ENCODE measurements at places on chromosomes 6 and 20.

GRCh38 chr6:125906158-125906998 is 50.2 kb upstream of the HINT3 start:
- DNase-seq, result no peak

- DNase-seq, result no peak
Observed at GRCh38 chr6:48996461-48997119, 466.5 kb downstream of the MMUT start.

- DNase-seq, result no peak
Observed at GRCh38 chr20:40775561-40776146, 86.6 kb upstream of the MAFB start.

DNA sequence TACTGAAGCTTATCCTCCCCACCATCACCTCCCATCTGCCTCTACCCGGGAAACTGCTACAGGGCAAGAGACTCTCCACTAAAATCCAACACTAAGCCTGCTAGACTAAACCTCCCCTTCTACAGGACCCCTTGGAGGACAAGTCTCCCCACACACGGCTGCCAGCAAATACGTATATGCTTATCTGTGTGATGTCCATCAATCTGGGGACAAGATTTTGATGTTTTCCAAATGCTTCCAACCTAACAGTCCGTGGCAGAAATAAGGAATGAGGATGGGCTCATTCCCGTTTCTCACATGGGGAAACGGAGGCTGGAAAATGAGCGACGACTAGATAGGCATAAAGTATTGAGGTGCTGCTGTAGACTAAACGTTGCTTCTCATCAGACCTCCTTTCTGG is 1.8 kb downstream of the KCNK5 start:
- no peak for DNase-seq

- no peak for DNase-seq
Observed at GRCh38 chr20:50328996-50329898, 138.6 kb downstream of the CEBPB start.

- DNase-seq, result peak; percentile 34
Observed at GRCh38 chr20:57388953-57389694, 2.1 kb upstream of the RBM38 start.

DNA sequence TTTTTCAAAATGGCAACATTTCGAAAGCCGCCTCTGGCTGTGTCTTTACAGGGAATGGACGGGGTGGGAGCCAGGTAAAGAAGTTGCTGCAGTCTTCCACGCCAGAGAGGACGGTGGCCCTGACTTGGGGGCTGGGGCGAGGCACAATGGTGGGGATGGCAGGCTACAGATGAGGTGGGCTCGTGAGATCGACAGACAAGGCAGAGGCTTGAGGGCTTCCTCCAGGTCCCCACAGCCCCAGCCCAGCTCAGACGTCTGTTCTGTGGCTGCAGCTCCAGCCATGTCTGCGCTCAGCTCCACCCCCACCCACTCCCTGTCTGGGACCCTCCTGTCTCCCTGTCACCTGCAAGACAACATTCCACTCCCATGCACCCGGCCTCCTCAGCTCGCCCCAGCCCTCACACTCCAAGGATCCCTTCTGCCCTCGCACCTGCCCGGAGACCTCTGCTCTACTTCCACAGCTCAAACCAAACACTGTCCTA is 7.4 kb upstream of the C20orf144 start:
- DNase-seq, result no peak

GRCh38 chr6:78861509-78861908 is 5.8 kb upstream of the IRAK1BP1 start:
- no peak for DNase-seq

DNA sequence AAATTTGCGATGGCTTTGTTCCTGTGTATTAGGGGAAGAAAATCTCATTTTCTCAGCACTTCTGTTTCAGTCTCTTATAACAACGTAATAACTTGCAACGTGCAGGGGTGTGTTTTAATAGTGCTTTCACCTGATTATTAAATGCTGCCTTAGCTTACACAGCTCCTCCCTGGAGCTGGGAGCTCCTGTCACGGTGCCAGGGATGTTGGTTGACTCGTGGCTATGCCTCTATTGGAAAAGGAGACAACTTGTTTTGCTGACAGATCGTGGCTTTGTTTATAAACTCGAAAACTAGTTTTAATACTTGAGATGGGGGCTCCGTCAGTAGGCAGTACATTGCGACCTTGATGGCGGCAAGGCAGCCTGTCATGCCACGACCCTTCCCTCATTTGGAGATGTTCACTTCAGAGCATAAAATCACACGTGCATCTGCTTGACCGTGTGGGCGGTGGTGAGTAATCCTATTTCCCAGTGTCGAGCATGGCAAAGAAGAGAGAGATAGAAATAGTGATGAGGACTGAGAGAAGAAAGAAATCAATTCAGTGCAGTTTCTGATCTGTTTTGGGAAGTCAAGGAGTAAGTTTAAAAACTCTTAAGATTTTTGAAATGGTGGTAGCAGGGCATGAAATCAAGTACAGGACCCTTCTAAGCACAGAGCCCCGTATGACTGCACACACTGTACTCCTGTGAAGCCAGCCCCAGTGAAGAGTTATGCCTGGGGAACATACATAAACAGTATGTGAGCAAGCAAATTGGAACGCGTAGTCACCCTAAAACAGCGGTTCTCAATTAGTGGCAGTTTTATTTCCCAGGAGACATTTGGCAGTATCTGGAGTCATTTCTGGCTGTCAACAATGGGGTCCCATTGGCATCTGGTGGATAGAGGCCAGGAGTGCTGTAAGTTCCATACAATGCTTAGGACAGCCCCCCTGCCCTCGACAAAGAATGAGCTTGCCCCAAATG is 147.2 kb downstream of the DOK5 start:
- DNase-seq, result no peak

DNA sequence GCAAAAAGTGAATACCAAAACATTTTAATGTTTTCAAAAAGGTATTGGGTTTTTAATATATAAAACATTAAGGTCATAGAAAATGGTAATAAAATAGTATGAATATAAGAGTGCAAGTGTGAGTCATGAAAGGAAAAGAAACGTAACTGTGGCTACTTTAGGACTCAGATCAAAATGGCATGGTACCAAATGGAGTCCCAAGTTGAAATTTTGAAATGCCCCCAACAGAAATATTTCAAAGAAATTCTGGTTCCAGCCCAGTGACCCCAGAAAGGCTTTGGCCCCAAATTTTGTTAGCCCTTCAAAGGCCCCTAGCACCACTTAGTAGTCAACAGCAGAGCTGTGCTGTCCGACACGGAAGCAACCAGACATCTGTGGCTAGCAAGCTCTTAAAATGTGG is 6.0 kb downstream of the COL12A1 start:
- DNase-seq, result no peak

- no peak for DNase-seq
Observed at GRCh38 chr20:46914789-46915379, 20.2 kb downstream of the EYA2 start.

GRCh38 chr6:16932920-16933319 is 168.9 kb upstream of the STMND1 start:
- no peak for DNase-seq

GRCh38 chr20:20731945-20732296 is 19.5 kb upstream of the RALGAPA2 start:
- DNase-seq, result no peak

DNA sequence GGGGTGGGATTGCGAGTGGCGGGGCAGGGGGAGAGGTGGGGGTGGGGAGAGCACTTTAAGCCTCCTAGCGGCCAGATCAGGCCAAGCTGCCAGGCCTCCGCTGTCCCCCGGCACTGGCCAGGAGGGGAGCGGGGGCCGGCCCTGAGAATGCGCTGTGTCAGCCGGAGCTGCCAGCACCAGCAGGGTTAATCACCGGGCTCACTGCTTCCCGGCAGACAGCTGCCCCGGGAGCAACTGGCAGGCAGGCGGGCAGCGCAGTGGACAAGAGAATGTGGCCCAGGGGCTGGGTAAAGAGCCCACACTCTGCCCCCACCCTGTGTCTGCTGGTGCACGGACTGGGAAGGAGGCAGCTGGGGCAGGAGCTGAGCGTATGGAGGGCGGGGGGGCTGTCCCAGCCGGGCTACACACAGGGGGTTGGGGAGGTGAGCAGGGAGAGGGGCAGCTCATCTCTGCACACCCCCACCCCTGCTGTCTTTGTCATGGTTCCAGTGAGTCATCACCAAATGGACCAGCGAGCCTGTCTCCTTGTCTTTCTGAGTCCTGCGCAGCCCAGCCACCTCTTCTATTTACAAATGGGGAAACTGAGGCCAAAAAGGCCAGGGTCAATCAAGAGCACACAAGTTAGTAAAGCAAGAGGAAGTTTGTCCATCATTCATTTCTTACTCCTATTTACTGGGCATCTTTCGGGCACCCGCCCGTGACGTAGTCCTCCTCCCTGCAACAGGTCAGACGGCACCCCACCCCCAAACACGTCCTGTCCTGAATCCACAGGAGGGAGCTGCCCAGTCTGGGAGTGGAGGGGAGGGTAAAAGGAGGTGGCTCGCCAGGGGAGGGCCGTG is 2.1 kb upstream of the LAMA5 start:
- DNase-seq, result no peak

- DNase-seq, result no peak
Observed at GRCh38 chr20:17859616-17860232, 108.9 kb downstream of the SNX5 start.

DNA sequence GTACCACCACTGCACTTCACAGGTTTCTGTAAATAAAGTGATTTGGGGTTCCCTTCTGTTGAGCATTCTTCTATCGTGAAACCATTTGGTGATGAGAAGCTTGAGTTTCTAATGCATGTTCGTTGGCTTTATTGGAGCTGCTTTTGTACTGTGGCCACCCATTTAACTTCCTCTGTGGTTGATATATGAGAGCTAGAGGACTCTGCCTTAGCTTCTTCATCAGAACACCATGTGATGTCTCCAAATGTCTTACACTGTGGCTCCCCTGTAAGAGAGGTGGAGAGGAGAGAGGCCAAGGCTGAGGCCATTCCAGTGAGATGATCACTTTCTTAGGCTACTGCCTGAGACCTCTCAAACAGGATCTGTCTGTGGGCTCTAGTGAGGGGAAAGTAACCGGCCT is 114.5 kb downstream of the SLC16A10 start:
- DNase-seq, result no peak

- no peak for DNase-seq
Observed at GRCh38 chr6:169960886-169961611, 209.6 kb downstream of the ERMARD start.

DNA sequence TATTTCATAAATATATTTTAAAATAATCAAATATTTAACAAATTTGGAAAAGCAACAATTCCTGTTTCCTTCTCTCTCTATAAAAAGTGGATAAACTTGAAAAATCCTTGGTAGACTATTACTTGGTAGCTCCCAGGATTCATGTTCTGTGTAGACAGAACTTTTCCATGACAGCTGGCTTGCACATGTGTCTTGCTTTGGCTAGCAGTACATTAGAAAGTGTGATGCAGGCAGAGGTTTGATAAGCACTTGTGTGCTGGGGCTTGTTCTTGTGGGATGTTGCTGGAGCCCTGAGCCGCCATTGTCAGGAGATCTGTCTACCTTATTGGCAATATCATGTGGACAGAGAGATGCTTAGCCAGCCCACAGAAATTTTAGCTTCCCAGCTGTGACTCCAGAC is 327.2 kb downstream of the CDKAL1 start:
- no peak for DNase-seq

DNA sequence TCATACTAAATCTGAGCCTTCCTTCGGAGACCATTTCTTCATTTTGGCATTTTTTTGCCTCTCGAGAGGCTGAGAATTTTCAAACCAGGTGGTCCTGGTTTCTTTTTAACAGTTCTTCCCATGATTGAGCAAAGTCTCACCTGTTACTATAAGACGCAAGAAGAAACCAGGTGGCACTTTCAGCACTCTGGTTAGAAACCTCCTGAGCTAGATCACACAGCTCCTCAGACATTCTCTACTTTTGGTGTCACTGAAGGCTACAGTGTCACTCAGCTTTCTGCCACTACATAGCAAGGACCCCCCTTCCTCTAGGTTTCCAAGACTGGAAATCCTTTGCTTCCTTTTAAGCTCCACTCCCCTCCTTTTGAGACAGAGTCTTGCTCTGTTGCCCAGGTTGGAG is 7.3 kb downstream of the IFNGR1 start:
- no peak for DNase-seq

- DNase-seq, result no peak
Observed at GRCh38 chr6:80976336-80976735, 776.1 kb downstream of the TENT5A start.

DNA sequence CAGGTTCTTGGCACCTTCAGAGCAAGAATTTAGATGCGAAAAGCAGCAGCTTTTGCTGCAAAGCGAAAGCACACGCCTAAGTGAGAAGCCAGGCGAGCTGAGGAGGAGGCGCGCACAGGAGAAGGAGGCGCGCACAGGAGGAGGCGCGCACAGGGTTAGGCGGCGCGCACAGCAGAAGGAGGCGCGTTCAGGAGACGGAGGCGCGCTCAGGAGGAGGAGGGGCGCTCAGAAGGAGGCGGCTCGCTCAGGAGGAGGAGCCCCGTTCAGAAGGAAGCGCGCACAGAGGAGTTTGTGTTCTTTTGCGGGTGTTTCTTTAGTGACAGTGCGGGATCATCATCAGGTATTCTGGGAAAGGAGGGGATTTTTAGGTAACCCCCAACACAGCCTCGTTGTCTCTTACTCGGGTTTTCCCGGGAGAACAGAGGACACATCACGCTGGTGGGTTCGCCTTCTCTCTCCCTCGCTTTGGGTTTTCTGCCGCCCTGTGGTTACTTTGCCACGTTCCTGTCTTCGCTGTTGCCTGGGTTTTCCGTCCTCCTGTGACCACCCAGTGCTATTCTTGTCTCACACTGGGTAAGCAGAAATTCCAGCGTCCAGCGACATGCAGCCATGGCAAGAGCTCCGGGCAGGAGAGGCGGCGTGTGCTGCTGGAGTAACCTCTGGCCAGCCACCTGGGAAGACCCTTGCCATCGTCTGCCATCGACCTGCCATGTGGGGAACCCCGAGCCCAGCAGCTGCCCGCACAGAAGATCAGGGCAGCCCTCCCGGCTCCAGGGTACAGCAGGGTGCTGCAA is 47.0 kb downstream of the WDR27 start:
- DNase-seq, result no peak

- no peak for DNase-seq
Observed at GRCh38 chr20:37520419-37520955, 563 bp upstream of the NNAT start.

GRCh38 chr6:124283486-124283885 is 479.8 kb downstream of the NKAIN2 start:
- DNase-seq, result no peak

- DNase-seq, result no peak
Observed at GRCh38 chr6:2920671-2921112, 17.6 kb upstream of the SERPINB9 start.

- DNase-seq, result no peak
Observed at GRCh38 chr6:131061041-131061750, 1.8 kb downstream of the EPB41L2 start.

GRCh38 chr6:15480525-15480924 is 182.3 kb downstream of the DTNBP1 start:
- no peak for DNase-seq

- DNase-seq, result no peak
Observed at GRCh38 chr6:139570166-139570565, 195.7 kb upstream of the CITED2 start.

DNA sequence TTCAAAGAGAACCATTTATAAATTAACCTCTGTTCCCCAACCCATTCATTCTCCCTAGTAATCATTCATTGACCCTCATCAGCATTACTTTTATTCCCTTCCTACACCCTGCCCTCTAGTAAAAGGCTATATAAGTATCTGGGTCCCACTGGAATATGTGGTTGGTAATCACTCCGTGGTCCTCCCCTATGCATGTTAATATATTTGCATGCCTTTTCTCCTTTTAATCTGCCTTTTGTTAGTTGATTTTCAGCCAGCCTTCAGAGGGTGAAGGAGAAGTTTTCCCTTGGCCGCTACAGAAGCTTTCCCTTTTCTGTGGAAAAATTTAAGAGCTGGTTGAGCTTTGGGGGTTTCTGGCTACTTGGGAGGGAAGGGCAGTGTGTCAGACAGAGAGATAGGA is 585.6 kb downstream of the UTRN start:
- DNase-seq, result no peak

Measured in esophagus squamous epithelium (tissue), 5 donors.